Endothelial cell of umbilical vein (primary cell): ENCODE measurements at places on chromosomes 12 and 14. TPM values are rescaled to one million over a fixed set of nuclear protein-coding genes. Genes with fewer than 3 reads are reported as not detected.

DNA sequence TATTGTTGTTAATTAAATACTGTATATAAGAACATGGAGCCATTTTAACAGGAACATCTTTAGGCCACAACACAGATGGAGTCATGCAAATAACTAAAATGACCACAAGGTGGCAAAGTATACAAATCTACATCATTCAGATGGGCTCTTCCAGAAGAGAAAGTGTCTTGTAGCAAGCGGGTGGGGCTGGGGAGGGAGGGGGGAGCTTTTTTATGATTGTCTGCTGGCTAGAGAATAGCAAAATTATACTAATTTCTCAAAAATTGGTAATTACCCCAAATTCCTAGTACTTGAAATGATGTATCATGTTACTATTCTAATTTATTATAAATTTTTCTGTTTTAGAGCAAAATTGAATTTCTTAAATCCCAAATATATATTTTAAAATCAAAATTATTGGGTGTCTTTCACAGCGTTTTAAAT lies 378.7 kb downstream of the PRKD1 start:
- no peaks in the 10 kb centered on the region for H3K4me1 ChIP-seq
- H3K27me3 ChIP-seq: peaks cover 4% of the 10 kb centered on the region
- H3K36me3 ChIP-seq: no peaks in the 10 kb centered on the region

DNA sequence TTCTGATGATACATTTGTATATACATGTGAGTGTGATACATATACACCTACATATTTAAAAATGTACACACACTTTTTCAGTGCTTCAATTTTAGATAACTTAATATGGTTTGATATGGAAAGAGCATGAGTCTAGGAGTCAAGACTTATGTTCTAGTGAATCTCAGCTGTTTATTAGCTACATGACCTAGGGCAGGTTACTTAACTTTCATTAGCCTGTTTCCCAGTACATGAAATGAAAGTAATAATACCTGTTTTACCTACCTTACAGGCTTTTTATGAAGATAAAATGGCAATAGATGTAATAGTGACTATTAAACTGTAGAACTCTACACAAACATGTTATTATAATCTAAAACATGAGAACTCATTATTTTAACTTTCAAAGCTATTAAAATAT lies 39.5 kb downstream of the KIF21A start:
- no peak overlapping the region for H3K27ac ChIP-seq
- DNase-seq: no peak
- H3K36me3 ChIP-seq: no peaks in the 10 kb centered on the region
- no peaks in the 10 kb centered on the region for H3K4me1 ChIP-seq

- no peaks in the 10 kb centered on the region for H3K4me1 ChIP-seq
- no peaks in the 10 kb centered on the region for H3K27me3 ChIP-seq
- no peak overlapping the region for H3K27ac ChIP-seq
- H3K36me3 ChIP-seq: no peaks in the 10 kb centered on the region
- no peak overlapping the region for H3K4me3 ChIP-seq
Observed at GRCh38 chr12:18446061-18446644, 184.8 kb downstream of the PIK3C2G start.

DNA sequence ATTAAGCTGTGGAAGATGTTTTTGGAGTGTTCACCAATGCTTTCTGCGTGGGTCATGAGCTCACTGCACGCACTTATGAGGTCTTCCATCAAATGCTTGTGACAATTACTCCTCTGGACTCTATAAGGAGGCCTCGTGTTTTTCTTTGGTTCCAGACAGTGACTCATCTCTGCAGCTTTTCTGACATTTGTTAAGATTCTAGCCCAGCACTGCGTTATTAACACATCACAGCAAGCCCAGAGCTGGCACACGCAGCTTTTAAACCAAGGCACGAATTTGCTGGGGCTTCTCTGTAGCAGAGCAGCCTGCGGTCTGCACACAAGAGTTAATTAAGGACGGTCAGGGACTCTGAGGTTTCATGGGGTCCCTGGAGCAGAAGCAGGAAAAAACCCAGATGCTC lies 16.9 kb downstream of the MEG3 start:
- H3K4me3 ChIP-seq: no peak overlapping the region
- DNase-seq: no peak
- H3K36me3 ChIP-seq: peaks cover 27% of the 10 kb centered on the region
- no peak overlapping the region for H3K27ac ChIP-seq

GRCh38 chr12:15677228-15677627 lies 112.0 kb downstream of the EPS8 start:
- no peaks in the 10 kb centered on the region for H3K4me1 ChIP-seq
- DNase-seq: no peak
- no peak overlapping the region for H3K27ac ChIP-seq
- no peak overlapping the region for H3K4me3 ChIP-seq
- H3K36me3 ChIP-seq: no peaks in the 10 kb centered on the region

DNA sequence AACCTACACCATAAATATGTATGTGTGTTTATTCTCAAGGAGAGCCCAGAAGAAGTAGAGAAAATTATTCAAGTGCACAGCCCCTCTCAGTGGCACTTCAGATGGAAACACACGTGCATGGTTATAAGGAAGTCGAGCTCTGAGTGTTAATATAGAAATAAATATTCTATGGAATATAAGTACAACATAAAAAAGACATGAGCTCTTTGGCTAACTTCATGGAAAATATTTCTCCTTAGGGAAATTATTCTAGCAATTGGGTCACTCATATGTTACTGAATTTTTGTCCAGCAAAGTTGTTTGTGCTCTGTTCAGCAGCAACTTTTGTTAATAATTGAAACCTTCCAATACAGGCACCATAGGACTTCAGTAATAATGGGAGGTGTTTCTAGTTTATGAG lies 939.0 kb downstream of the LRFN5 start:
- no peak overlapping the region for H3K4me3 ChIP-seq
- H3K36me3 ChIP-seq: no peaks in the 10 kb centered on the region
- H3K27ac ChIP-seq: no peak overlapping the region

- H3K4me1 ChIP-seq: no peaks in the 10 kb centered on the region
- no peak overlapping the region for H3K4me3 ChIP-seq
- DNase-seq: no peak
- H3K27me3 ChIP-seq: no peaks in the 10 kb centered on the region
- no peak overlapping the region for H3K27ac ChIP-seq
Observed at GRCh38 chr14:29918981-29919380, 8.7 kb downstream of the PRKD1 start.

DNA sequence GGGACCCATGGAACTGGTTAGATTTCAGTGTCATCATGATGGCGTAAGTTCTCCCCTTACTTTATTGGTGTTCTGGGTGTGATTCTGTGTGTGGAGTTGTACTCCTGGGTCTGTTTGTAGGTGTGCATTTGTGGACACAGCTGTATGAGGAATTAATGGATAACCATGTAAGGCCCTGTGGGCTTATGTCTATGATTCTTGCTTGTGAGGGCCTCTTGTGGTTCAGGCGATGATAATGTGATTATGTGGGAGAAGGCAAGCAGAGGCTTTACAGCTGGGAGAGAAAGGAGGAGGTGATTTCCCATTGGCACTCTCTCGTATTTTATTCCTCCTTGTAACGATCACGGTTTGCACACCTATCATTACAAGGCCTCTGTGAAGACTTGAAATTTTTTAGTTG lies 96.1 kb downstream of the SCN8A start:
- H3K36me3 ChIP-seq: no peaks in the 10 kb centered on the region
- peak overlapping the region; percentile 77 for H3K27ac ChIP-seq
- H3K4me1 ChIP-seq: peaks cover 55% of the 10 kb centered on the region
- H3K27me3 ChIP-seq: no peaks in the 10 kb centered on the region
- H3K4me3 ChIP-seq: peak overlapping the region; percentile 85
- peak; percentile 74 for DNase-seq

- no peaks in the 10 kb centered on the region for H3K36me3 ChIP-seq
- H3K27ac ChIP-seq: no peak overlapping the region
- H3K4me3 ChIP-seq: no peak overlapping the region
- no peaks in the 10 kb centered on the region for H3K27me3 ChIP-seq
- DNase-seq: no peak
Observed at GRCh38 chr14:105078294-105078693, 13.1 kb upstream of the GPR132 start.

DNA sequence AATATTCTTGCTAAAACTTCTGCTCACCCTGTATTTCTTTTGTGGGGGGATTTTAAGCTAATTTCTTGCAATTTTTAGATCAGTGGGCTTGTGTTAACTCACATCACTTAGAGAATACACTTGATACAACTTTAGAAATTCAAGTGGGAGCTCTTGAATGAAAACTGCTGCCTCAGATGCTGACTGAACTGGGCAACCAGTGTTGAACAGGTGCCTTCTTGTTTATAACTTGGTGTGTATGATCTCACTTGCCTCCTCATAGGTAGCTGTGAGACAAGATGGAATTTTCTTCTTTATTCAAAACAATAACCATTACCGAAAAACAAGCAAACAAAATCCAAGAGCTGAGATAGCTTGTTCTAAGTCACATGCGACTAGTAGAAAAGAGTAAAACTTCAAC lies 63.5 kb downstream of the FGD4 start:
- no peaks in the 10 kb centered on the region for H3K36me3 ChIP-seq
- H3K4me3 ChIP-seq: no peak overlapping the region
- H3K27ac ChIP-seq: no peak overlapping the region
- peaks cover 7% of the 10 kb centered on the region for H3K4me1 ChIP-seq

DNA sequence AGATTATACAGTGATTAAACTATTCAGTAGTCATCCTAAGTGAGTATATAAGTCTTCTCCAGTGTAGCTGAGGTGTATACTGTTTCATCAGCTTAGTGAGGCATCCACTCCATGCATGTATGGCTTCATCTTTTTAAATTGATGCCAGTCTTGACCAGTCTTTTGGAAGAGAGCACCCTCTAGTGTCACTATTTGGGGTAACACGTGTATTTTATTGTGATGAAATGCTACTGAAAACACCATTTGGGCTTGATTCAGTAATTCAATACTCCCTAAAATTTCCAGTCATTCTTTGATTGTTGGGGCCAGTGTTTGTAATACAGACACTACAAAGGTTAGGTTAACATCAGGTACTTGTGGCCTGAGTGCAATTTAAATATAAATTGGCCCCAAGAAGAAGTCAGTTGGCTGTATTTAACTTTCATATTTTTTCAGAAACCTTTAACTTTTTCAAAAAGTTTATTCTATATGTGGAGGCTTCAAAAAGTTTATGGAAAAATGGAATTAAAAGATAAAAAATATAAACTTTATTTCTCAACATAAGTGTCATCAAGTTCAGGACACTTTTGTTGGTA lies 35.3 kb downstream of the MIPOL1 start:
- H3K27me3 ChIP-seq: no peaks in the 10 kb centered on the region
- H3K36me3 ChIP-seq: no peaks in the 10 kb centered on the region
- H3K4me3 ChIP-seq: no peak overlapping the region
- H3K27ac ChIP-seq: no peak overlapping the region
- H3K4me1 ChIP-seq: no peaks in the 10 kb centered on the region
- peak; percentile 70 for DNase-seq

Gene PRIMA1
- total RNA-seq: not detected in 2 replicates

Gene CLEC4A
- 0.86 and 0.95 TPM in 2 replicates for total RNA-seq

Gene DDIT3
- total RNA-seq: 9.8 and 13.7 TPM in 2 replicates
